ENCODE measurements at places on chromosomes 5 and 9. TPM values are rescaled to one million over a fixed set of nuclear protein-coding genes. Genes with fewer than 3 reads are reported as not detected.
A peak's percentile ranks its signal among the peaks of the same experiment; 100 is the strongest.

GRCh38 chr5:133705331-133705730, 93.0 kb upstream of the FSTL4 start:
- H3K36me3 ChIP-seq: no peaks in the 10 kb centered on the region
- H3K4me1 ChIP-seq: no peaks in the 10 kb centered on the region
- no peak overlapping the region for H3K27ac ChIP-seq
- no peaks in the 10 kb centered on the region for H3K27me3 ChIP-seq

- no peak overlapping the region for H3K27ac ChIP-seq
- no peaks in the 10 kb centered on the region for H3K36me3 ChIP-seq
- peaks cover 27% of the 10 kb centered on the region for H3K4me1 ChIP-seq
- no peak overlapping the region for H3K4me3 ChIP-seq
- DNase-seq: no peak
- no peaks in the 10 kb centered on the region for H3K27me3 ChIP-seq
These were observed 84.0 kb downstream of the RXRA start for GRCh38 chr9:134410071-134410834.

GRCh38 chr5:169828385-169828784, 151.9 kb downstream of the INSYN2B start:
- H3K27me3 ChIP-seq: no peaks in the 10 kb centered on the region
- H3K27ac ChIP-seq: no peak overlapping the region
- no peaks in the 10 kb centered on the region for H3K36me3 ChIP-seq
- no peaks in the 10 kb centered on the region for H3K4me1 ChIP-seq
- no peak overlapping the region for H3K4me3 ChIP-seq

- no peak for DNase-seq
- H3K4me1 ChIP-seq: no peaks in the 10 kb centered on the region
- no peak overlapping the region for H3K27ac ChIP-seq
- H3K36me3 ChIP-seq: no peaks in the 10 kb centered on the region
These were observed 58.6 kb upstream of the CTXN3 start for GRCh38 chr5:127590156-127590722.

DNA sequence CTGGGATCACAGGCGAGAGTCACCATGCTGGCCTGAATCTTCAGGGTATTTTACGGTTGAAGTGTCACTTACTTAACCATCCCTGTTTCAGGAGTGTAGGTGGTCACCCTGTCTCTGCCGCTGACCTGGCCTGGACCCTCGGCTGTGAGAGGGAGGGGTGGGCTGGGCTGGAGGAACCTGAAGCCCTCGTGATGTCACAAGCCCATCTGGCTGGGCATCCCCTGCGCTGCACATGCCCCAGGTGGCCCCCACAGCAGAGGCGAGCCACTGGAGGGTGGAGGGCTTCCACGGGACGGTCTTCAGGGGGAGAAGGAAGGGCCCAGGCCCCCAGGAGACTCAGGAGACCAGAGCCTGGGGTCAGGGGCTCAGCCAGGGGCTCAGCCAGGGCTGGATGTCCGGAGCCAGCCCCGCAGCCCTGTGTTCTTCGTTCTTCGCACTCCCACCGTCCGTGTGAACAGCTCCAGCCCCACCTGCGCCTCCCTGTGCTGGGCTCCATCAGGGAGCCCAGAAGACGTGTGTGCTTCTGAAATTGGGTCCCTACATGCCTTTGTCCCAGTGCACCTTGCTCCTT, 7.6 kb upstream of the AHRR start:
- DNase-seq: no peak
- H3K4me3 ChIP-seq: no peak overlapping the region
- no peaks in the 10 kb centered on the region for H3K36me3 ChIP-seq

DNA sequence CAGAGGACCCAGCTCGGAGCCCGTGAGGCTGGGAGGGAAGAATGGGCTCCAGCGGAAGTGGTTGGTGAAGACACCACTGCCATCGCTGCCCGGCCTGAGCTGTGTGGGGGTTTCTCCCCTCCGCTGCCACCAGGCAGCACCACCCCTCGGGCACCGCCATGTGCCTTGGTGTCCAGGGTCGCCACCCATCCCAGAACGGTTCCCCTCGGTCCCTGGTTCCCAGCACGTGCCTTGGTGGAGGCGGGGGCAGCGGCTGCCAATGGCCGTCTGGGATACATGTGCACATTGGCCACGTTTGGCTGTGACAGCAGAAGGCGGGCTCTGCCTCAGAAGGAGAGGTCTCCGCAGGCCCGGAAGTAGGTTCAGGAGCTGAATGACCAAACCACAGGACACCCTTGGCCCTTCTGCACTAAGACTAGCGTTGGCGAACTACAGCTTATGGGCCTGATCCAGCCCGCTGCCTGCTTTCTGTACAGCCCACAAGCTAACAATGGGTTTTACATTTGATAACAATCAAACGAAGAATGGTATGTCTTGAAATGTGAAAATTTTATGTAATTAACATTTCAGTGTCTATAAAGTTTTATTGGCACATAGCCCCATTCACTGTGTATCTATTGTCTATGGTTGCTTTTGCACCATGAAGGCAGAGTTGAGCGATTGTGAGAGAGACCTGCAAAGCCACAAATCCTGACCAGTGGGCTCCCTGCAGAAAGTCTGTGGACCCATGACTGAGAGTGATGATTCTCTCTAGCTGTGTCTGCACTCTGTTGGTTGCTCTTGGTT, 91.7 kb upstream of the RAPGEF1 start:
- no peaks in the 10 kb centered on the region for H3K27me3 ChIP-seq
- H3K36me3 ChIP-seq: no peaks in the 10 kb centered on the region
- no peaks in the 10 kb centered on the region for H3K4me1 ChIP-seq

GRCh38 chr5:14143841-14144585, 871 bp downstream of the TRIO start:
- H3K27me3 ChIP-seq: no peaks in the 10 kb centered on the region
- H3K36me3 ChIP-seq: no peaks in the 10 kb centered on the region
- peak overlapping the region; percentile 96 for H3K27ac ChIP-seq
- H3K4me1 ChIP-seq: peaks cover 13% of the 10 kb centered on the region
- DNase-seq: peak; percentile 51

DNA sequence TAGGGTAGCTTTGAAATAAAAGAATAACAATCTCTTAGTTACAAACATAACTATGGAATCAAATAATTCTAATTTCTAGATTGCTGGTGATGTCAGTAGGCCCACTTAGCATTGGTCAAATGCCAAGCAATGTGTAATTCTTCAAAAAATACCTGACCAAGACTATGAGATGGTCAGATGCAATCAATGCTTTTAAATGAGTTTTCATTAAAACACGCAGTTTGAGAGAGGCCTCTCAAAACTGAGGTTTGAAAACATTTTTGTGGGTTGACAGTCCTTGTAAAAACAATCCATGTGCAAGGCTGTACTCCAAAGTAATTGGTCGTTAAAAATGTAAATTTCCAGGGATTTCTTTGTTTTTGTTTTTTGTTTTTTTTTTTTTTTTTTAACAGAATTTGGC, 1.2 kb upstream of the RLN2 start:
- no peaks in the 10 kb centered on the region for H3K36me3 ChIP-seq
- no peak overlapping the region for H3K27ac ChIP-seq
- DNase-seq: no peak
- H3K4me1 ChIP-seq: no peaks in the 10 kb centered on the region
- H3K4me3 ChIP-seq: no peak overlapping the region

DNA sequence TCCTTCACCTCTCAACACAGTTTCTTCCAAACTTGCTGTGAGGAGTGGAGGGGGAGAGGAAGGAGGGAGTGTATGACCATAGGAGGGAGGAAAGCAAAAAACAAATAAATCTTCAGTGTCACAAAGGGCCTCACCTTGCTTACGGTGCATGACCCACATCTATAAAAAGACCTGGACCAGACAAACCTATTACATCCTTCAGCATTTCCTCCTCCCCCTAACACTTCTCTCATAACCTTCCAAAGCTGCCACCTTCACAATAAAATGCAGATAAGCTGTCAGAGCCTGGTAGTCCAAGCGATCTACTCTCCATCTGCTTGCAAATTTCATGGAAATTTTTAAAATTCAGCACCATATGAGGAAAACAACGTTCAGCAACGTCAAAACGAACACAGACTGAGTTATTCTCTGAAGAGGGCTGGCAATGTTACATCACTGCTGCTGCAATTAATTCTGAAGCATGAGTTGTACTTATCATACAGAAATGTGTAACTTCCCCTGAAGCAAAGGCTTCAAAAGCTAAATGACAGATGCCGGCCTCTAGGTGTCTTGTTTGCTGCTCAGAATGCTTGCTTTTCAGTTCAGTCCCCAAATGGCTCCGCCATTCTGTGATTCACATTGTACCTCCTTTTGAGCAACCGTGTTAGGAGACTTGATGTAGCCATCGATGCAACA, 62.9 kb downstream of the EFNA5 start:
- H3K36me3 ChIP-seq: no peaks in the 10 kb centered on the region
- no peak overlapping the region for H3K27ac ChIP-seq
- no peak overlapping the region for H3K4me3 ChIP-seq
- H3K27me3 ChIP-seq: no peaks in the 10 kb centered on the region

DNA sequence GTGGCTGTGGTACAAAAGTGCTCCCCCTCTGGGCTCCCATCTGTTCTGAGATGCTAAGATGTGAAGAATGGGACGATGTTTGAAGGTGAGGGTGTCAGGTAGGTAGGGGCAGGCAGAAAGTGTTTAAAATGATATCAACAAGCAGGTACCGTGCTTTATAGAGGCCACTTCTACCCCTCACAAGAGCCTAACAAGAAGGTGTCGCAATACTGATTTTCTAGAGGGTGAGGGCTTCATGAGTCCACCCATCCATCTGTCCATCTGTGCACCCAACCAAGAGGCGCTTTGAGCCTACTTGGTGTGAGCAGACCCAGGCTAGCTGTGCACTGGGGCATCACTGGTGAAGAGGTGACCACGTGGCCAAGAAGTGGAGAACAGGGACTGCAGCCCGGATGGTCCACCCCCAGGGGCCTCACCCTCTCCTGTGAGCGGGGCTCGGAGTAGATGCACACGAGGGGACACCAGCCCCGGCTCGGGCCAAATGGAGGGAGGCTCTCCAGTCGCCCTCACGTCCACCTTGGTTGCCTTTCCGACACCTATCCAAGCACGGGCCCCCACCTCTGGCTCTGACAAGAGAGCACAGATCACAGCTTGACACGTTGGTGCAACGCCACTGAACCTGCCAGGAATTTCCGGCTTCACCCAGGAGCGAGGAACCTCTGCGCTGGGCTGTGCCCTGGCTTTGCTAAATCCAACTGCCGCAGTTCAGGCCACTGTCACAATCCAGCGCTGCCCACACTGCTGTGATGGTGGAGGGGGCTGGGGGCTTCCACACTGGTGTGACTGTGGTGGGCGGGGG, 34.5 kb downstream of the CRB2 start:
- H3K4me1 ChIP-seq: peaks cover 1% of the 10 kb centered on the region
- H3K4me3 ChIP-seq: no peak overlapping the region

- no peak for DNase-seq
- H3K27ac ChIP-seq: no peak overlapping the region
- no peaks in the 10 kb centered on the region for H3K27me3 ChIP-seq
- no peaks in the 10 kb centered on the region for H3K4me1 ChIP-seq
These were observed 27.9 kb upstream of the MUSK start for GRCh38 chr9:110640736-110641135.

- peaks cover 4% of the 10 kb centered on the region for H3K4me1 ChIP-seq
These were observed 43.6 kb upstream of the FBXW11 start for GRCh38 chr5:172050080-172050479.

GRCh38 chr5:122653087-122654017, 121.5 kb upstream of the SNX2 start:
- H3K4me3 ChIP-seq: no peak overlapping the region
- H3K27ac ChIP-seq: no peak overlapping the region
- no peaks in the 10 kb centered on the region for H3K27me3 ChIP-seq
- peaks cover 1% of the 10 kb centered on the region for H3K4me1 ChIP-seq
- H3K36me3 ChIP-seq: no peaks in the 10 kb centered on the region

- no peaks in the 10 kb centered on the region for H3K36me3 ChIP-seq
- H3K4me1 ChIP-seq: no peaks in the 10 kb centered on the region
- H3K4me3 ChIP-seq: no peak overlapping the region
- DNase-seq: no peak
- H3K27ac ChIP-seq: no peak overlapping the region
These were observed 12.7 kb downstream of the MEF2C start for GRCh38 chr5:88870285-88870684.

- H3K4me3 ChIP-seq: no peak overlapping the region
- H3K36me3 ChIP-seq: no peaks in the 10 kb centered on the region
- DNase-seq: no peak
- no peak overlapping the region for H3K27ac ChIP-seq
- H3K27me3 ChIP-seq: no peaks in the 10 kb centered on the region
These were observed 188.8 kb upstream of the IRX4 start for GRCh38 chr5:2071562-2071961.

DNA sequence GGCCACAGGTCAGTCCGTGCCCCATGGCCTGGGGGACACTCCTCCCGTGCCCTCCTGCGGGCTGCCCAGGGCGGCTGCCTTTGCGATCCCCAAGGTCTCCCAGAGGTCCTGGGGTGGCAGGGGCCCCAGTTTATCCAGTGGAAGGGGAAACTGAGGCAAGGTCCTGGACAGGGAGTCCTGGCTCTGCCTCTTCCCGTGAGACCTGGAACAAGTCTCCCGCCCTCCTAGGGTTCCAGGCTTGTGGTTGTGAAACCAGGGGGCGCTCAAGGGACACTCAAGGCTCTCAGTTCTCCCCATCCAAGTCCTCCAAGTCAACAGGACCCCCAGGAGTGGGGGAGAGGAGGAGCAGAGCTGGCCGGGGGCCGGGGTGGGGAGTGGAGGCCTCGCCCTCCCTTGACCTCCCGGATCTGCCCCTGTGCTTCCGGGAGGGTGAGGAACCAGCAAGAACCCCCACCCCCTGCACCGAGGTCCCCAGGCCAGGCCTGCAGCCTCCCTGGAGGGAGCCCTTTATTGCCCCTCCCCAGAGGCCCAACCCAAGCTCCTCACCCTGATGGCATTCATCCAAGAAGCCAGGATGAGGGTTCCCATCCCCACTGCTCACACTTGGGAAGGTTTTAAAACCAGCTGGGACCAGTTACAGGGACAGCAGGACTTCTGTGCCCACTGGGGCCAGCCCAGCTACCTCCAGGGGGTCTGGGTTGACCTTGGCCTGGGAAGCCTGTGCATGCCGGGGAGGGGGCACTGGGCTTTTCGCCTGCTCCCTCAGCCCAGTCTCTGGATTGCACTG, 24.7 kb upstream of the TMEM250 start:
- no peaks in the 10 kb centered on the region for H3K36me3 ChIP-seq
- no peaks in the 10 kb centered on the region for H3K27me3 ChIP-seq
- H3K4me3 ChIP-seq: no peak overlapping the region
- H3K27ac ChIP-seq: no peak overlapping the region
- peak; percentile 12 for DNase-seq

DNA sequence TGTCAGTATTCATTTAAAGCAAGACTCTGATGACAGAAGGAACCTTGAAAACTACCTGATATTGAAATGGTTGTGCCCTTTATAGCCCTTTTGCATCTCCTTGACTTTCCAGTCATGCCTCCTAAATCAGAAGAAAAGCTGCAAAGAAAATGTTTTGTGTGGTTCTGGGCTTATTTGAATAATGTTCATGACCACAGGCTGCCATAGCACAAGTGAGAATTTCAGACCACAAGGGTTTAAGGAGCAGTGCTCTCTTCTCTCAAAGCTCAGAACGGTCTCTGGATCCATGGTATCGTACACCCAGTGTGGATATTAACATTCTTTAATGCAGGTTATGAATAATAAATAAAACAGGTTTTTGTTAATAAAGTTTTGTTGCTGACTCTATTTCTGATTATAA, 54.2 kb downstream of the GPR107 start:
- no peak overlapping the region for H3K27ac ChIP-seq
- H3K4me3 ChIP-seq: no peak overlapping the region
- H3K4me1 ChIP-seq: peaks cover 4% of the 10 kb centered on the region
- no peaks in the 10 kb centered on the region for H3K27me3 ChIP-seq

- H3K27ac ChIP-seq: no peak overlapping the region
- no peaks in the 10 kb centered on the region for H3K36me3 ChIP-seq
These were observed 244.7 kb upstream of the GRAMD2B start for GRCh38 chr5:126178521-126178920.

The SPINK6 gene
- not detected for total RNA-seq

The ENTR1 gene
- 27.2 TPM for total RNA-seq

The GDA gene
- 0.08 TPM for total RNA-seq

The DRD1 gene
- total RNA-seq: 0.15 TPM

The EIF4E1B gene
- total RNA-seq: not detected

The ZNF658 gene
- total RNA-seq: 10.6 TPM

The CA9 gene
- 0.37 TPM for total RNA-seq

The NDST1 gene
- 106 TPM for total RNA-seq

The CARD6 gene
- total RNA-seq: 2.0 TPM

The TMEM215 gene
- total RNA-seq: 0.26 TPM

All from ovary (tissue), 10 donors.